Stimulated activated effector memory CD8-positive, alpha-beta T cell treated with anti-CD3 and anti-CD28 coated beads, Interleukin-12 subunit alpha, Interleukin-12 subunit beta, amount 100 ng/mL, for 72 hours (primary cell): ENCODE measurements at places on chromosomes 6 and 20.
A peak's percentile ranks its signal among the peaks of the same experiment; 100 is the strongest.

GRCh38 chr6:46306431-46306830 is 135.7 kb upstream of the ENPP5 start:
- no peak for DNase-seq

GRCh38 chr20:401682-402495 is 6.2 kb upstream of the RBCK1 start:
- DNase-seq, result no peak

GRCh38 chr6:167399599-167399998 is 74.7 kb downstream of the TTLL2 start:
- DNase-seq, result no peak

- DNase-seq, result no peak
Measured at GRCh38 chr6:84877515-84878210, 113.3 kb upstream of the TBX18 start.

- DNase-seq, result no peak
Measured at GRCh38 chr20:44993343-44993742, 27.0 kb downstream of the STK4 start.

DNA sequence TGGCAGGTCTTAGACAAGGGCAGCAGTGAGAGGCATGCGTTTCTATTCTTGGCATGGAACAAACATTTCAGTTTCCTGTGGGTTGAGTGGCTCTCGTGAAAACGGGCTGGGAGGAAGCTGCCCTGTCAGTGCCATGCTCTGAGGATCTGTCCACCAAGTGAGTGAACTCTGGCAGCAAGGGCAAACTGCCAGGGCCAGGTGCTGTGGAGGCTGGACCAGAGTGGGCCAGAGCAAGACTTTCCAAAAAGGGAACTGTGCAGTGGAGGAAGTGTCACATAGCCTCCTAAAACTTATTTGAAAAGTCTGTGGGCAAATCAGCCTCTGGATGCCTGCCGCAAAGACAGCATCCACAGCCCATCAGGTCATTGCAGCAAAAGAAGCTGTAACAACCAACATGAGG is 44.2 kb upstream of the TAB2 start:
- DNase-seq, result no peak

- no peak for DNase-seq
Measured at GRCh38 chr6:143238306-143238705, 177.6 kb downstream of the AIG1 start.

- no peak for DNase-seq
Measured at GRCh38 chr6:69871107-69871506, 4.8 kb downstream of the COL19A1 start.

DNA sequence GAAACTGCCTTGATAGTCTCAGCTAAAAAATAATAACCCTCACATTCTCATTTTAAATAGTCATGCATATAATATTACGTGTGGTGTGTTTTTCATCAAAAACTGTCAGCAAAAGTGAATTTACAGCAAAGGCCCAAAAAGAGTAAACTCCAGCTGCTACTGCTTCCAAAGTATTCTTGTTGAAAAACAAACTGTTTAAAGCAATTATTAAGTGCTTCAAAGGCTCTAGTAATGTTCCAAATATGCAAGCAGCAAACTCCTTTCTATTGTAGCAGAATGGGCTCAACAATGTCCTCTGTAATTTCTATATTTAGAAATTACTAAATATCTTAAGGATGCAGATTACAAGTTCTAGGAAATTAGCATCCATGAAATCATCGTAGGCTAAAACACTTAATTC is 280.0 kb upstream of the TBX18 start:
- DNase-seq, result no peak

- no peak for DNase-seq
Measured at GRCh38 chr6:7574500-7574899, 15.5 kb upstream of the SNRNP48 start.

- DNase-seq, result no peak
Measured at GRCh38 chr6:34317172-34317477, 68.3 kb upstream of the SMIM29 start.

- no peak for DNase-seq
Measured at GRCh38 chr20:10521068-10521831, 86.1 kb downstream of the SLX4IP start.

GRCh38 chr6:134014588-134015137 is 37.8 kb downstream of the SLC2A12 start:
- DNase-seq, result no peak

GRCh38 chr20:48120120-48120519 is 334.8 kb upstream of the SULF2 start:
- DNase-seq, result no peak

GRCh38 chr6:2507521-2508037 is 243.1 kb downstream of the MYLK4 start:
- no peak for DNase-seq

DNA sequence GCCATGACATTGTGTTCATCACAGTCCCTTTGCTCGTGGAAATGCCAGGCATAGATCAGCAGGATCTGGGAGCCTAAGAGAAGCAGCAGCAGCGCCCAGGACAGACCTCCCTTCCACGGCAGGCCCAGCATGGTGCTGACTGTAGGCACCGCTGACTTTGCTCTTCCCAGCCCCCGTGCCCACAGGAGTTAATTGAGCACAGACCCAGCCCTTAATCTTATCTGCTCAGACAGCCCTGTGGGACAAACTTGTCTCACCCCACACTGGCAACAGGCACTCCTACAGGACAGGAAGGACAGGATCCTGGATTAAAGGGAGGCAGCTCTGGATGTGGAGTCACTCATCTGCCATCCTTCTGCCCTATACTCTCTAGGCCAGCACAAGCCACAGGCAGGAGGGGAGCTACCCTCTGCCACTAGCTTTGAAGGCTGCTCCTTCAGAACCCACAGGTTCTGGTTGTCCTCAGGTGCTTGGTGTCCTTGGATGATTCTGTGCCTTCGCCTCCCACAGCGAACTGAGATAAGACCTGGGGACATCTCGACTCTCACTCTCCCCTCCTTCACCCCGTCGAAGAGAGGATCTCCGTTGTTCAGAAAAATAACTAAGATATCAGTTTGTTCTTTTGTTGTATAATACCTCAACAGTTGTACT is at the start of gene CST9L:
Gene CST9L (minus strand): TSS at position 165 of the 651 bp plus-strand sequence. CDS start 34 bp downstream, at position 131.
- DNase-seq, result no peak

GRCh38 chr6:7758456-7758855 is 32.6 kb downstream of the BMP6 start:
- no peak for DNase-seq

DNA sequence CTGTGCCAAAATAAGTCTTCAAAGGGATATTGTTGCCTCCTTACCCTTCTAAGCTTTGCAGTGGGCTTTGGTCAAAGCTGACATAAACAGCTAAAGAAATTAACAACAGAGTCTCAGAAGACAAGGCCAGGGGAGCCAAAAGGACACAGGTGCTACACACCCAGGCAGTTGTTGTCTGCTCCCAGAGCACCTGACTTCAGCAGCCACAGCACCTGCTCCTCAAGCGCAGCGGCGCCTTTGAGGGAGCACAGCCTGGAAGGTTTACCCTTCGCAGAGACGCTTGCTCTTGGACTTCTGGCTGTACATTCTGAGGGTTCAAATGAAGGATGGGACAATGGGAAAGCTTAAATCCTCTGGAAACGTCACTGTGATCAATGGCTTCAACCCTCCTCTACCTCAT is 16.6 kb downstream of the B4GALT5 start:
- DNase-seq, result no peak

- DNase-seq, result no peak
Measured at GRCh38 chr6:125983246-125983945, 2.9 kb upstream of the TRMT11 start.

GRCh38 chr6:75084872-75085381 is 120.9 kb downstream of the COL12A1 start:
- no peak for DNase-seq

DNA sequence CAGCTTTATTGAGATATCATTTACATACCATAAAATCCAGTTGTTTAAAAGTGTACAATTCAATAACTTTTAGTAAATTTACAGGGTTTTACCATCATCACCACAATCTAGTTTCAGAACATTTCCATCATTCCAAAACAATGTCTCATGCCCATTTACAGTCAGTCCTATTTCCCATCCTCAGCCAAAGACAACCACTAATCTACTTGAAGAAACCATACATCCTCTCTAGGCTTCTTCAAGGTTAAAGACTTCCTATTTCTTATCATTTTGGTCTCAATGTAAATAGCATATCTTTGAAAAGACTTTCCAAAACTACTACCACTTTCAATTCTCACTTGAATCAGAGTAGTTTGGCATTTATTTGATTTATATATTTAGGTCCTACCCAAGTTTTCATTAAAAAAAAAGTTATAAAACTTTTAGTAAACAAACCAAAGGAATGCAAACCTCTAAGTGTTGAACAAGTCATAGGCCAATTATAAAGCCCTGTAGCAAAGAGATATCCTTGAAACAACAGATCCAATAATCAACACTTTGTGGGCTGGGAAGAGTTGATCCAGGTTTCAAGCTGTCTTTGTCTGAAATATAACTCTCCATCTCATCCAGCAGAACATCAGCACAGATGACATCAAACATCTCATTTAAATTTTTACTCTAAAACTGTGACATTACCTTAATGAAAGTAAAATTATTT is 211.3 kb upstream of the RUNX2 start:
- DNase-seq, result no peak

GRCh38 chr6:133187657-133188453 is 53.3 kb upstream of the EYA4 start:
- DNase-seq, result no peak

DNA sequence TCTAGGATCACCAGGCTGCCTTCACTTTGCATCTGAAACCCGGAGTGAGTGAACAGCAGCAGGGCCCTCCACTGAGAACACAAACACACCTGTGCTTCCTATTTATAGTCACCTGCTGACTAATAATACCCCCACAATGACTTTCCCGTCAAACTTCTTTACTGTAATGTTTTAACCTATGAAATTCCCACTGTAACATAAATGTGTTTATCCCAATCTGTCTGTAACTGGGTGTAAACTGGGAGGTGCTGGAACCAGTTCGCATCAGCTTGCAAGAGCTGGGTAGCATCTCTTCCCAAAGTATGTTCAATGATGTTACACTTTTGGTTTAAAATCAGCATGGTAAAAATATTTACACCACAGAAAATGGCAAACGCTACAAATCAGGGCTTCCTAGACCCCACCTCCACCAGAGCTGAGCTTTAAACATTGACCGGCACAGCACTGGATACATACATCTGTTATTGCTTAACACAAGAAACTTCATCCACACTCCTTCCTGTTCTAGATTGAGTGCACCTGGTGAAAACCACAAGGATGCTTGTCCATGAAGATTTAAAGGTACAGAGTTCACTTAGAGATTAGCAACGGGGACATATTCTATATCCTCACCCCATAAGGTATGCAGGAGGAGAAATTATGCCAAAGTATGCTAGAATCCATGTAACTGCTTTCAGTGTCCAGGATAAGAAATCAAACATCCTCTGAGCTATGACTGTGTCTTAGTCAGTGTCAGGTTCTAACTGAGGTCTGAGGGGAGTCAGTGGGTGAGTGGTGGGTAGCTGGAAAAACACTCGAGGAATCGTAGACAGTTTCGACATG is 79.0 kb downstream of the ALDH8A1 start:
- no peak for DNase-seq

- DNase-seq, result no peak
Measured at GRCh38 chr6:49531774-49532569, 18.5 kb upstream of the C6orf141 start.

DNA sequence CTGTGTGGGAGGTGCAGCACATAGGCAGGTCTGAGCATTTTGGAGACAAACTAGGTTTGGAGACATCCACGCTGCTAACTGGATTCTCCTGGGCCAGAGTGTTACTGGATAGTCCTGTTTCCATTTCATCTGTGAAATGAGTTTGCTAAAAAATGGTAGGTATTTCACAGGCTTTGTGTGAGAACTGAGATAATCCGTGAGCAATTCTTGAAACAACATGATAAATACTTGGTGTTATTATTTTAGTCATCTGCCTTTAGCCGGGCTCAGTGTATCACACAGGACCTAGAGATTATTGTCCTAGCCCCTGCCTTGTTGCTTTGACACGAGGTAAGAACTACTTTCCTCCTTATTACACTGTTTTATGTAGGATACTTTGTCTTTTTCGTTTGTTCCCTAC is 63.0 kb downstream of the PRR18 start:
- no peak for DNase-seq

GRCh38 chr20:58651946-58652605 is 993 bp downstream of the STX16 start:
- peak; percentile 29 for DNase-seq
